ENCODE measurements at places on chromosomes 12 and 14. TPM values are rescaled to one million over a fixed set of nuclear protein-coding genes. Genes with fewer than 3 reads are reported as not detected.

Gene RESF1
- 25.0 TPM for total RNA-seq

Gene ADGRD1
- 3.1 TPM for total RNA-seq

Gene UBE2N
- 100 TPM for total RNA-seq

Gene STYK1
- 0.53 TPM for total RNA-seq

Gene AKAP6
- 10.1 TPM for total RNA-seq

Gene PMCH
- 0.30 TPM for total RNA-seq

Gene LTBP2
- total RNA-seq, result 517 TPM

Gene CLEC1B
- not detected for total RNA-seq

Gene RIMBP2
- total RNA-seq, result not detected

Gene SIX4
- 10.9 TPM for total RNA-seq

Gene RBP5
- total RNA-seq, result not detected

Gene AMN
- 0.07 TPM for total RNA-seq

Gene TAS2R42
- not detected for total RNA-seq

Gene SDR9C7
- total RNA-seq, result not detected

Gene PKP2
- total RNA-seq, result 1.8 TPM

Gene NUP37
- total RNA-seq, result 28.7 TPM

Gene SELPLG
- 2.7 TPM for total RNA-seq

Gene GRIP1
- total RNA-seq, result 0.33 TPM

All from smooth muscle cell of the pulmonary artery (primary cell).